ENCODE measurements at places on chromosomes 3 and 15.

DNA sequence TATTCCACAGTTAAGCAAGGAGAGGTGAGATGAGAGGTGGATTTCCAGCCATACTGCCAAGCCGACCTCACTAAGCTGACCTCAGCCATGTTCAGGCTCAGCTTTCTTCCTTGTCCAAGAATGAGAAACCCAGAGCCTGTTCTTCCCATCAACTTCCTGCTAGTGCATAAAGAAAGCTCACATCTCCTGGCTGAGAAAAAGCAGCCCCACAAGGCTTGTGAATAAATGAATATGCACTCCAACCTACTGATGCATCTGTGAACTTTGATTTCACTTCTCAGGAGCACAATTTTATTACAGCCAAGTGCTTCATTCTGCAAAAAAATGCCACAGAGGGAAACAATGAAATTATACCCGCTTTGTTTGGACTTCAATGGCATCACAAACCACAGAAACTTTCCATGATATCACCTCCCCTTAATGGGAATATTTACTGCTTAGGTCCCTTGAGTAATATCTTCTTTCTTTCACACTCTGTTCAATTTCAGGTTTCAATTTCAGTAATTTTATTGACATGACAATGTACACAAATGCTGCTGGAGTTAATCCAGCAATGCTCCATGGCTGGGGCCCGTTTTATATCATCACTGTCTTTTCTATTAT lies 437.0 kb upstream of the PPP2R3A start:
- DNase-seq: no peak

- DNase-seq: no peak
Measured at GRCh38 chr15:67161412-67161811, 93.0 kb downstream of the AAGAB start.

GRCh38 chr3:172634948-172635347 lies 75.9 kb downstream of the NCEH1 start:
- no peak for DNase-seq

DNA sequence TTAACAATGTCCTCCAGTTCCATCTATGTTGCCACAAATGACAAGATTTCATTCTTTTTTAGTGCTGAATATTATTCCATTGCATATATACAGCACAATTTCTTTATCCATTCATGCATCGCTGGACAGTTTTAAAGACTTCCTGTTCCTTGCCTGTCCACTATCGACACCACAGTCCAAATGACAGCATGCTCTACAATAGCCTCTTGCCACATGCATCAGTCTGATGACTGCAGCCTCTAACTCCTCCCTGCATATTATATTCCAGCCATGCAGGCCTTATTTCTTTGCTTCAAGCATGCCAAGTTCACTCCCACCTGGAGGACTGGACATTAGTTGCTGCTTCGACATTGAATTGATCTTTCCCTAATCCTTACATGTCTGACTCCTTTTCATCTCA lies 306.2 kb downstream of the FOXP1 start:
- DNase-seq: no peak

DNA sequence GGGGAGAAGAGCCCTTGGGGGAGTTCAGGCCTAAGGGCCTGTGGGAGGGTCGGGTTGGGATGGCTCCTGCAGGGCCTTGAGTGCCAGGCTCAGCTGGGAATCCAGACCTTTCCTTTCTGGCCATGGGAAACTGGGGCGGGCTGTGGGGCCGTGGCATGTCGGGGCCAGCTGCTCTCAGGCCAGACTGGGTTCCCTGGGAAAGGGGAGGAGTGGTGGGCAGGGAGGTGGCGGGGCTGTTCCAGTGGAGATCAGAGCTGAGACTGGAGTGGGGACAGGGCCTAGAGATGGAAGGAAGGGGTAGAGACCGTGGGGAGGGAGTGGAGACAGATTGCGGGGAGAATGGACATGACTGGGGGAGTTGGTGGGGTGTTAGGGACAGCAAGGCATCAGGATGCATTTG lies 20.3 kb downstream of the FBLN2 start:
- no peak for DNase-seq

DNA sequence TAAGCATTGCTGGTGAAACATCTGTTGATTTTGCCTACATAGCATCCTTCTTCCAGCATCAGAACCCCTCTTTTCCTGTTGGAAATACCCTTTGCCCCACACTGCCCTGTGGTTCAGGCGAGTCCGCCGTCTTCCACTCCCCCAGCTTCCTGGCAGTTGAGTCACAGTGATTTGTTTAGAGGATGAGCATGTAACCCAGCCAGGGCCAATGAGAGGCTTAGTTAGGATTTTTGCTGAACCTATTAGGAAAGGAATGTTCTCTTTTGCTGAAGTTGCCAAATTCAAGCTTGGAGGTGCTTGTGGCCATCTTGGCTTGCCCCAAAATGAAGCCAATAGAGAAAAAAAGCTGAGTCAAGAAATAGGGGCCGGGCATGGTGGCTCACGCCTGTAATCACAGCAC lies 19.0 kb upstream of the MEX3B start:
- DNase-seq: no peak

DNA sequence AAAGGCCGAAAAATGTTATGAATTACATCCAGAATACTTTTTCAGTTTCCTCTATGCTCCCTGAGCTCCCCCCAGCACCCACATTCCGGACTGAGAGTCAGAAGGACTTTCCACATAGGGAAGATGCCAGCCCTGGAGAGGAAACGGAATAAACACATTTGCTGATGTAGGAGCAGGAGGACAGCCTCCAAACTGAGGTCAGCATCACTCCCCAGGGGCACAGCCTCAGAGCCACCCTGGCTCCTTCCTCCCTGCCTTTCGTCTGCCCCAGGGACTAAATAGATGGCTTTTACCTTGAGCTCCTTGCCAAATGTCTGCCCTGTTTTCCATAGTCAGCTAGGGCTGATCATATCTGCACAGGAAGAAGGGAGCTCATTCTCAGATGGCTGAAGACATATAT lies 22.6 kb upstream of the SLCO2A1 start:
- DNase-seq: no peak

GRCh38 chr15:59165726-59166125 lies 40.9 kb upstream of the LDHAL6B start:
- no peak for DNase-seq

GRCh38 chr3:101271728-101272127 lies 48.6 kb downstream of the IMPG2 start:
- no peak for DNase-seq

DNA sequence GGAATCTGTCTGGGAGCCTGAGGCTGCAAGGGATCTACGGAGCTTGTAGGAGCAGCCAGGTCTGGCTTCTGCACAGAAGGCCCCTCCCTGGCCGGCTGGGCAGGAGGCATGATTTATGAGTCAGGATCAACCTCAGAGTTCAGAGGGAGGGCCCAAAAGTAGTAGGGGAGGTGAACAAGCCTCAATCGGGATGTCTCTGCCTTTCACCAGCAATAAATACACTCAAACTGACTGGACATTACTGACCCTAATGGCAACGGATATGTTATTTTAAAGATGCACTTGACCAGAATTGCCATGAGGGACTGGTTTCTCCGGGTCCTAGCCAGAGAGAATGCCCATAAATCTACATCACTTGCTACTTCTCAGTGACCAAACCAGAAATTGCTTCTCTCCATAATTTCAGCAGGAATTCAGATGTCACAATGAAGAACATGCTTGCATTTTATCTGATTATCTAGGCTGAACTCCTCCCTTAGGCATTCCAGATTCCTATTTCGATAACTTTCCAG lies 109.6 kb upstream of the LMOD3 start:
- no peak for DNase-seq

DNA sequence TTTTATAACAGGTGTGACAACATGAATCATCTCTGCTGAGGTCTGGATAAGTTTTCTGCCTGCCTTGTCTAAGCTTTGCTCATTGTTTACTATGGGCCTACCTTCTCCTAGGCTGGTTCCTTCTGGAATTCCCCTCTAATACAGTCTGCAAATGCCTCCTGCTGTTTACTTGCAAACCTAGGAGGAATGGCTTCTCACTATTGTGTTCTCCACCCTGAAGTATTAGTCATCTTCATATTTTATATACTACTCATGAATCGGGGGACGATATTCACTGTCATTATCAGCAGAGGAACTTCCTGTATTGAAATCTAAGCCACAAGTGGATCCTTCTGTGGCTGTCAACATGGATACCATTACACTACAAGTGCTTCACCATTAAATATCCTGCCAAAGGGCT lies 154.8 kb downstream of the PLCL2 start:
- peak; percentile 4 for DNase-seq

GRCh38 chr15:58587486-58587885 lies 155.7 kb downstream of the LIPC start:
- DNase-seq: no peak

DNA sequence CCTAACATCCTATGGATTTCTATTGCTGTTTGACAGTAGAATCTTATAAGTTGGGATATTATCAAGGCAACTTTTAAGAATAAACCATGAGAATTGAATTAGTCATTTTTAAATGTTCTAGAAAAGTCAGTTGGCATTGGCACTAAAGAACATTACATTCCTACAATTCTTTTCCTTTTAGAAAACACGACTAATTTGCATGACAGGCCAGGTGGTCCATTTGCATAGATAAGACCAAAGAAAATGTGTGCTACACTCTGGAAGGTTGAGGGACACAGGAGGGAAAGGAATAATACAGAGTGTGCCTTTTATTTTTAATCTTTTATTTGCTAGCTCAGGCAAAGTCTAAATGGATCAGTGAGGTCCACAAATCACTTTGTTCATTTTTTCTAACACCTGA lies 962.3 kb downstream of the EPHA3 start:
- DNase-seq: no peak

DNA sequence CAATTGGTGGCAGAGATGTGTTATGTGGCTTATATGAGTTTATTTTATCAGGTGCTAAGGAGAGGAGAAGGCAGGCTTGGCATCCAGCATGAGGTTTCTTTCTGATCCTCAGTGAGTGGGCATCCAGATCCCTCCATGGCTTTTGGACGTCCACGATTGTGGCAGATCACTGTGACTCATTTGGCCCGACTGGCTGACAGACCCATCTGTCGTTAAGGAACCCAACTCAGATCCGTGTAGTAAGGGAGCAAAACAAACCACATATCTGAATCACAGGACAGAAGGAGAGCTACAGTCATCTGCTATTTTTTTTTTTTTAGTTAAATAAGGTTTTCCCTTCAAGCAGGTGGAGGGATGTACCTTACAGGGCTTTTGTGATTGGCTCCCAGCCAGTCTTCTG lies 197.0 kb upstream of the KCNH8 start:
- no peak for DNase-seq

- DNase-seq: no peak
Measured at GRCh38 chr3:59981377-59981776, 931.6 kb upstream of the CFAP20DC start.

All from OCI-M1 (cell line).